Activated CD4-positive, alpha-beta T cell treated with anti-CD3 and anti-CD28 coated beads, Interleukin-2, amount 10 ng/mL, durations not matched to agents 24 days and 14 days (primary cell): ENCODE measurements at places on chromosomes 11 and 22. TPM values are rescaled to one million over a fixed set of nuclear protein-coding genes. Genes with fewer than 3 reads are reported as not detected.

The OR51B5 gene
- total RNA-seq: not detected in 2 replicates

The HOATZ gene
- total RNA-seq: not detected in 2 replicates

DNA sequence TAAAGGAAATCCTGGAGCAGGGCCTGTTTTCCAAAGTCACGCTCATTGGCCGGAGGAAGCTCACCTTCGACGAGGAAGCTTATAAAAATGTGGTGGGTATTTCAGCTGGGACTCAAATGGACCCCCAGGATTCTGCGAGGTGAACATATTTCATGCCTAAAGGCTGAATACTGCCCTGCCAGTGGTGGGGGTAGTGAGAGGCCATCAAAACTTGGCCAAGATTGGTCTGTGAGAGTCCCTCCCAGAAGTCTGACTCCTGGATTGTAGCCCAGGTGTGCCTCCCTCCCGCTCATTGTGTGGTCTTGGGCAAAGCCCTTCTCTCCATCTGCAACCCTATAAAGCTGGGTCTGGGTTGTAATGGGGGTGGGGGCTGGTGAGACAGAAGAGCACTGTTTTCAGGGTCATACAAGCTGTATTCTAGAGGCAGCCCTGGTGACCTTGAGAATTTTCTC lies 853 bp downstream of the HTATIP2 start:
- H3K27me3 ChIP-seq: no peaks in the 10 kb centered on the region
- no peak for DNase-seq
- peak overlapping the region; percentile 87 for H3K4me3 ChIP-seq
- peaks cover 34% of the 10 kb centered on the region for H3K36me3 ChIP-seq

DNA sequence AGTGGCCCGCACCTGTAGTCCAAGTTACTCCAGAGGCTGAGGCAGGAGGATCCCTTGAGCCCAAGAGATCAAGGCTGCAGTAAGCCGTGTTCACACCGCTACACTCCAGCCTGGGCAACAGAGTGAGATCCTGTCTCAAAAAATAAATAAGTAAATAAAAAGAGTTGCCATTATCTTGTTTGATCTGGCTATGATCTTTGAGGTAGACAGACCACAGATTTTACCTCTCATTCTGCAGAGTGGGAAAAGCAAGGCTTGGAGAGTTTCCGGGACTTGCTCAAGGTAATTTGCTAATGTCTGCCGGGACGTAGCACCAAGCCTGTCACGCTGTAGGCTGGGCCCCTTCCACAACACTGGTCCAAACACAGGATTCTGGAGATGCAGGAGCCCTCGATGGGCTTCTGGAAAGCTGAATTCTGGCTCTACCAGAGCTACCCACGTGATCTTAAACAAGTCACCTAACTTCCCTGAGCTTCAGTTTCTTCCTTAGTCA lies 6.8 kb downstream of the GRAP2 start:
- H3K27me3 ChIP-seq: no peaks in the 10 kb centered on the region
- DNase-seq: peak; percentile 80
- peak overlapping the region; percentile 84 for H3K4me3 ChIP-seq
- peaks cover 68% of the 10 kb centered on the region for H3K4me1 ChIP-seq
- peaks cover 5% of the 10 kb centered on the region for H3K36me3 ChIP-seq

The GP1BB gene
- not detected in 2 replicates for total RNA-seq

DNA sequence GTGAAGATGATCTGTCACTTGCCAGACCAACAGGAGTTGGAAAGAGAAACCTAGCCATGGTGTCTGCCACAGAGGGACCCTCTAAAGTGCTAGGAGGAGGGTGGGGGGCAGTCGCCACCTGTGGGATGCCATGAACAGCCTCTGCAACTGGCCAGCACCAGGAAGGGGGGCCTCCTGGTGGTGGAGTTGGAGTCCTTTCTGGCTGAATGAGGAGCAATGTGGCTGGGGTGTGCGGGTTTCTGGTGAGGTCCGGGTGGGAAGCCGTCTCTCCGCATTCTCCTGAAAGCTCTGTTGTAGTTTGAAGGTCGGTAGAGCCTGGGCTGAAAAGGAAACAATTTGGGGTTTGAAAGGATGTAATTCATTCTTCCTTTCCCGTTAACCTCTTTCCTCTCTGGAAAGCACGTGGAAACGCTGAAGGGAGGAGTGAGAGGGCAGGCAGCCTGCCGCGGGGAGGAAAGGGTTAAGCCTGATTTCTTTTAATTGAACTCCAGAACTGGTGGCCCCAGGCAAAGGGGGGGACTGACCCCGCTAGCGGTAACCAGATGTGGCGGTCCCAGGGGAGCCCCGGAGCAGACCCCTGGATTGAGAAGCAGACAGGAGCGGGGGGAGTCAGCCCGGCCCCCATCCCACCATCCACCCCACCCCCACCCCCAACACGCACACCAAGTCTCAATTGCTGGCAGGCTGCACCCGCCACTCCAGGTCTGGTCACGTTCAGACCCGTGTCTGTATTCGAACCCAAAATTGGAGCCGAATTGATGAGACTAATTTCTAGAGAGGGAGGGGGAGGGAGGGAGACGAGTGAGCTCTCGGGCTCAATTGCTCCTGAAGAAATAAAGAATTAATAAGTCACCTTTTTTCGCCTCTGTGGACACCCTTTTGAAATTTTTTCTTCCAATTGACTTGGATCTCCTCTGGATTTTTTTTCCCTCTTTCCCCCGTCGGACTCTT lies 1.8 kb upstream of the FLI1 start:
- H3K4me3 ChIP-seq: peak overlapping the region; percentile 93
- no peak overlapping the region for H3K27ac ChIP-seq
- peaks cover 8% of the 10 kb centered on the region for H3K36me3 ChIP-seq
- peaks cover 43% of the 10 kb centered on the region for H3K4me1 ChIP-seq
- H3K27me3 ChIP-seq: peaks cover 40% of the 10 kb centered on the region
- DNase-seq: no peak

- H3K4me3 ChIP-seq: no peak overlapping the region
- H3K27ac ChIP-seq: no peak overlapping the region
- H3K27me3 ChIP-seq: no peaks in the 10 kb centered on the region
- DNase-seq: no peak
- H3K4me1 ChIP-seq: peaks cover 13% of the 10 kb centered on the region
- no peaks in the 10 kb centered on the region for H3K36me3 ChIP-seq
Observed at GRCh38 chr11:119505861-119506260, 82.9 kb upstream of the THY1 start.

The IGLL1 gene
- total RNA-seq: not detected in 2 replicates

GRCh38 chr11:44868021-44868420 lies 82.7 kb downstream of the TP53I11 start:
- H3K4me3 ChIP-seq: no peak overlapping the region
- H3K27ac ChIP-seq: no peak overlapping the region
- peaks cover 6% of the 10 kb centered on the region for H3K36me3 ChIP-seq
- H3K27me3 ChIP-seq: peaks cover 51% of the 10 kb centered on the region
- no peak for DNase-seq

- no peak for DNase-seq
- peaks cover 3% of the 10 kb centered on the region for H3K4me1 ChIP-seq
- H3K4me3 ChIP-seq: no peak overlapping the region
- no peaks in the 10 kb centered on the region for H3K36me3 ChIP-seq
- H3K27ac ChIP-seq: no peak overlapping the region
- peaks cover 37% of the 10 kb centered on the region for H3K27me3 ChIP-seq
Observed at GRCh38 chr11:120273432-120273831, 33.5 kb downstream of the POU2F3 start.

GRCh38 chr11:12110714-12111548 lies 541 bp downstream of the MICAL2 start:
- no peaks in the 10 kb centered on the region for H3K27me3 ChIP-seq
- H3K4me3 ChIP-seq: peak overlapping the region; percentile 89
- H3K36me3 ChIP-seq: peaks cover 28% of the 10 kb centered on the region
- peak; percentile 85 for DNase-seq
